ENCODE measurements at places on chromosomes 11 and 22.

DNA sequence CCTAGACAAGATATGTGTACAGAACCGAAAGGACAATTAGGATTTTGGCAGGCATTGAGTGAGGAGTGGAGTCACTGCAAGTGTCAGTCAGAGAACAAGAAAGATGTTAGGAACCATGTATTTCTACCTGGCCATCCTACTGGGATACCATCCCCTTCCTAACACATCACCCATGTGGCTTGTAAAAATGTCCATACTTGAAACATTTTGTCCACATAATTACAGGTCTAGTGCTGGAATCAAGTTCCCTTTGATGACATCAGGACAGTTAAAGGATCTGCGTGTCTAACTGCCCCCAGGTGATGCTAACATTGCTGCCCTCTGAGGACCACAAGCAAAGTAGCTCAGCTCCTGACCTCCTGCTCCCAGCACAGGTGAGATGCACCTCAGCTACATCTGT lies 31.9 kb upstream of the GGTLC2 start:
- no peak for DNase-seq

- DNase-seq, result no peak
Measured at GRCh38 chr11:113153847-113154246, 160.5 kb upstream of the TTC12 start.

- DNase-seq, result no peak
Measured at GRCh38 chr11:2088746-2089535, 50.2 kb downstream of the IGF2 start.

GRCh38 chr11:96061069-96061468 lies 137.2 kb upstream of the MTMR2 start:
- no peak for DNase-seq
